ENCODE measurements at places on chromosomes 4 and X.

GRCh38 chrX:12989461-12989860, 14.6 kb downstream of the TMSB4X start:
- no peaks in the 10 kb centered on the region for H3K36me3 ChIP-seq
- H3K4me3 ChIP-seq: no peak overlapping the region
- no peak for DNase-seq
- H3K27ac ChIP-seq: peak overlapping the region; percentile 13

GRCh38 chr4:69764311-69764710, 3.9 kb upstream of the SULT1B1 start:
- no peaks in the 10 kb centered on the region for H3K36me3 ChIP-seq
- DNase-seq: no peak
- no peaks in the 10 kb centered on the region for H3K27me3 ChIP-seq
- H3K4me3 ChIP-seq: no peak overlapping the region

- no peak overlapping the region for H3K27ac ChIP-seq
- no peaks in the 10 kb centered on the region for H3K27me3 ChIP-seq
- no peaks in the 10 kb centered on the region for H3K4me1 ChIP-seq
- DNase-seq: no peak
- no peaks in the 10 kb centered on the region for H3K36me3 ChIP-seq
- H3K4me3 ChIP-seq: no peak overlapping the region
These were observed 68.2 kb downstream of the HEPH start for GRCh38 chrX:66232296-66232695.

- peak overlapping the region; percentile 23 for H3K27ac ChIP-seq
- H3K36me3 ChIP-seq: peaks cover 5% of the 10 kb centered on the region
- H3K27me3 ChIP-seq: no peaks in the 10 kb centered on the region
These were observed 146.1 kb downstream of the CBR4 start for GRCh38 chr4:168863719-168864647.

DNA sequence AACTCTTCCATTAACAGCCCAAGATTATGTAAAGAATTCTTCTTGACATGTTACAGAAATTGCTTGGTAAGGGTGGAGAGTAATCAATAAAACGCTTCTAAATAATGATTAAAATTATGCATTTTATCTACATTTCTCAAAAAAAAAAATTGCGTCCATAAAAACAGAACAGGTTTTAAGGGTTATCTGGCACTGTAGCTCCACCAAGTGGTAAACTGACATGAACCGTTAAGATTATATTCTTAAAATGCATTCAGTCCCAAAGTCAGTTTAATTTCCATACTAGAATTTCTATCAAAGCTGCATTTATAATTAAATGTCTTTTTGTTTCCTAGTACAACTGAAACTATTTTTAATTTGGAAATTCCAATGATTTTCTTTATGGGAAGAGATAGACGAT, 214.0 kb upstream of the UGT8 start:
- DNase-seq: no peak
- no peaks in the 10 kb centered on the region for H3K36me3 ChIP-seq
- H3K4me3 ChIP-seq: no peak overlapping the region
- no peaks in the 10 kb centered on the region for H3K4me1 ChIP-seq

DNA sequence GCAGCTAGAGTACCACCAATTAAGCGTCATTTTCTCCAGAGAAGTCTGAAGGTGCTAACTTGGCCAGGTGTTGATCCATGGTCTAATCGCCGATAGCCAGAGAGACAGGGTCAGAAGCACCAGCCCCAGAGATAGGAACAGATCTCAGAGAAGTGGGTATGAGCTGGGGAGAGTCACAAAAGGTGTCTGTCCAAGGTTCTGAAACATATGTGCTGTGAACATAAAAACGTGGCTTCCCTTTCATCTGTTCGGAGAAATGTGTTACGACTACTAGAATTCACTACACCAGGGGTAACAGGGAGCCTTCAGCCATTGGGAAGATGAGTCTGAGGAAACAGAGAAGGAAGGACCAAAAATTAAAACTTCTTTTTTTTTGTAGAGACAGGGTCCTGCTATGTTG, 91.3 kb downstream of the FBXL5 start:
- H3K27ac ChIP-seq: no peak overlapping the region
- no peak overlapping the region for H3K4me3 ChIP-seq
- peaks cover 19% of the 10 kb centered on the region for H3K36me3 ChIP-seq
- H3K4me1 ChIP-seq: no peaks in the 10 kb centered on the region
- DNase-seq: no peak

GRCh38 chrX:24025741-24026403, 1.1 kb downstream of the KLHL15 start:
- no peaks in the 10 kb centered on the region for H3K4me1 ChIP-seq
- peak overlapping the region; percentile 89 for H3K27ac ChIP-seq
- no peaks in the 10 kb centered on the region for H3K27me3 ChIP-seq
- H3K36me3 ChIP-seq: no peaks in the 10 kb centered on the region

DNA sequence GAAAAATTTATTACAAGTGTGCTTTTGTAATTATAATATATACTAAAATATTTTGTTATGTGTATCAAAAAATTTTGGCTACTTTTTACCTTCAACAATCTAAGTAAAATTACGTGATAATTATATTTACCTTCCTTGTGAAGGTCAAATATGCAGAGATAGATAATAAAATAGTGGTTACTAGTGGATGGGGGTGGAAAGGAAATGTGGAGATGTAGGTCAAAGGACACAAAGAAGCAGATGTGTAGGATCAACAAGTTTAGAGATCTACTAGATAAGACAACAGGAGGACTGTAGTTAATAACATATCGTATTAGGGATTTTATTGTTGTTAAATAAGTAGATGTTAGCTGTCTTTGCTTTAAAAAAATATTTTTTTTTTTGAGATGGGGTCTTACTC, 21.3 kb downstream of the HERC5 start:
- no peaks in the 10 kb centered on the region for H3K27me3 ChIP-seq
- no peak overlapping the region for H3K27ac ChIP-seq
- no peak for DNase-seq
- no peaks in the 10 kb centered on the region for H3K4me1 ChIP-seq
- peaks cover 2% of the 10 kb centered on the region for H3K36me3 ChIP-seq
- H3K4me3 ChIP-seq: no peak overlapping the region

DNA sequence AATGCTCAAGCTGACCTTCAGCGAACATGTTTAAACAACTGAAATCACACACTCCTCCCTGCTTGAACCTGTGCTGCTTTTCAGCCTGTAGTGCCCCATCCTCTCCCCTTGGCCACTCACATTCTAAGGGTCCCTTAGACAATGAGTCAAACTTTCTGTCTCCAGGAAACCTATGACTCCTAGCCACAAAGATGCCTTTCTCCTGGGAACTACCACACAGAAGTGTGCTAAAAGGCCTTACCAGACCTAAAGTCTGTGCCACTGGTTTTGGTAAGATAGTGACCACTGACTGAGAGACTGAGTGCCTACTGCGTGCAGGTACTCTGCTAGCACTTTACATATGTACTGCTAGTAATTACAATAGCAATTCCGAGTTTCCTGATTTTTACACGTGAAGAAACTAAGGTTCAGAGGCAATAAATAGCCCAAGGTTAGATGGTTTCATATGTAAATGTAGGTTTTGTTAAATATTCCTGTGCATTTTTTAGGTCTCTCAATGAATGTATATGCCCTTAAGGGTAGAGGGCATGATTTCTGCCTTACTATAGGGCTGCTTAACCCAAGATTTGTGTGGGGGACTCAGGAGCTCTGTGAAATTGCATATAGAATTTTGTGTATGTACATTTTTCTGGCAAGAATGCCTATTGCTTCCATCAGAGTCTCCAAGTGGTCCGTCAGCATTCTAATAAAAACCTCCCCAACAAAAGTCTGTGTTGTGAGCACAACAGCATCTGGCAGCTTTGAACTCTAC, 71.1 kb downstream of the NSG1 start:
- peaks cover 42% of the 10 kb centered on the region for H3K36me3 ChIP-seq
- DNase-seq: no peak

- no peak overlapping the region for H3K4me3 ChIP-seq
- H3K4me1 ChIP-seq: no peaks in the 10 kb centered on the region
- no peak for DNase-seq
- H3K27ac ChIP-seq: no peak overlapping the region
- H3K27me3 ChIP-seq: no peaks in the 10 kb centered on the region
- no peaks in the 10 kb centered on the region for H3K36me3 ChIP-seq
These were observed 45.8 kb upstream of the TMEM131L start for GRCh38 chr4:153420361-153420760.

DNA sequence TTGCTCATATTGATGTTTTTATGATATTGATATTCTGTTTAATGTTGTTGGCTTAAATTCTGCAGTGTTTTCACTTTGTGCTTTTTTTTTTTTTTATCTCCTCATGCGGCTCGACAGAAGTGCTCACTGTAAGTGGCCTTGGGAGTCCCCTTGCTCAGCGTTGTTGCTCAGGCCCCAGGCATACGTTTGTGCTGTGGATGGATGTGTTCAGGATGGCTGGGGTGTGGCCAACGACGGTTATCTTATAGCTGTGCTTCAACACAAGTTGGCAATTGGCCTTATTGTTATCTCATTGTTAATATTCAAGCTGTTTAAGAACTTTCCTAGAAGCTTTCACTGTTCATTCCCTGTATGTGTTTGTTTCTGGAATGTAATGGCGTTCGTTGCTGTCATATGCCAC, 36.4 kb upstream of the CLCN4 start:
- no peaks in the 10 kb centered on the region for H3K27me3 ChIP-seq
- no peak overlapping the region for H3K4me3 ChIP-seq
- H3K36me3 ChIP-seq: no peaks in the 10 kb centered on the region
- no peak for DNase-seq
- H3K27ac ChIP-seq: no peak overlapping the region

- H3K4me1 ChIP-seq: no peaks in the 10 kb centered on the region
- no peaks in the 10 kb centered on the region for H3K27me3 ChIP-seq
- H3K4me3 ChIP-seq: no peak overlapping the region
- no peak overlapping the region for H3K27ac ChIP-seq
- DNase-seq: no peak
These were observed 171.0 kb downstream of the GALNTL6 start for GRCh38 chr4:171983935-171984805.

DNA sequence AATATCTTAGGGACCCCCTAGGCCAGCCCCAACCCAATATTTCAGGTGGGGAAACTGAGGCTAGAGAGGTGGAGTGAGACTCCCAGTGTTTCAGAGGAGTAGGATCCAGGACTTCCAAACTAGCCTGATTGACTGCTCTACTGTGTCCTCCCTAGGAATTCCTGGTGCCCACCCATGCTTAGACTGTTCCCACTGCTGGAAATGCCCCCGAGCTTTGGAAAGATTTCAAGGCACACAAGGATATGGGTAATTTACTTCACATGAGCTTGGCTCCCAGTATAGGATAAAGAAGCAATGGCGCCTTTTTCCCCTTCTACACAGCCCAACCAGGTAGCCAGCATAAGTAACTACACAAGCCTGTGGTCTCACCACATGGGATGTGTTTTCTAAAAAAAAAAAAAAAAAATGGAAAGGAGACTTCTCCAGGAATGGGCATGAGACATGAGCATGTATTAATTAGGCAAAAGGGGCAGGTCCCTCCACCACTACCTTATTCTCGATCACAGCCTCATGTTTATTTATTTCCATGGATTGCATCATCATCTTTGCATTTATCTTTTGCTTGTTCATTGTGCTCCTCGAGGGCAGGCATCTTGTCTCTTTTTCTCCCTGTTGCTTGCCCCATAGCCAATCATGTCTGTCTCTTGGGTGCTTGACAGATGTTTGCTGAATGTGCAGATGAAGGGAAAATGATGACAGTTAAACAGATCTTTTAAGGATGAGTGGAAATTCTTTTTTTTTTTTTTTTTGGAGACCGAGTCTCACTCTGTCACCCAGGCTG, 66.7 kb downstream of the DRD5 start:
- no peak overlapping the region for H3K4me3 ChIP-seq
- no peak for DNase-seq
- no peaks in the 10 kb centered on the region for H3K27me3 ChIP-seq
- H3K4me1 ChIP-seq: no peaks in the 10 kb centered on the region
- H3K27ac ChIP-seq: no peak overlapping the region
- no peaks in the 10 kb centered on the region for H3K36me3 ChIP-seq

GRCh38 chr4:129282293-129282692, 186.3 kb downstream of the C4orf33 start:
- H3K27ac ChIP-seq: no peak overlapping the region
- no peaks in the 10 kb centered on the region for H3K36me3 ChIP-seq
- no peak overlapping the region for H3K4me3 ChIP-seq
- no peak for DNase-seq

GRCh38 chr4:185384930-185385331, 10.8 kb downstream of the LRP2BP start:
- peak overlapping the region; percentile 27 for H3K4me3 ChIP-seq
- no peak for DNase-seq
- no peaks in the 10 kb centered on the region for H3K36me3 ChIP-seq
- H3K27ac ChIP-seq: no peak overlapping the region

GRCh38 chr4:78372355-78372988, 179.1 kb upstream of the ANXA3 start:
- no peak overlapping the region for H3K4me3 ChIP-seq
- H3K27ac ChIP-seq: no peak overlapping the region
- H3K4me1 ChIP-seq: no peaks in the 10 kb centered on the region

GRCh38 chrX:107442914-107443527, 6.4 kb upstream of the FRMPD3 start:
- H3K27ac ChIP-seq: no peak overlapping the region
- DNase-seq: no peak
- no peaks in the 10 kb centered on the region for H3K36me3 ChIP-seq
- H3K4me1 ChIP-seq: no peaks in the 10 kb centered on the region
- H3K4me3 ChIP-seq: no peak overlapping the region

DNA sequence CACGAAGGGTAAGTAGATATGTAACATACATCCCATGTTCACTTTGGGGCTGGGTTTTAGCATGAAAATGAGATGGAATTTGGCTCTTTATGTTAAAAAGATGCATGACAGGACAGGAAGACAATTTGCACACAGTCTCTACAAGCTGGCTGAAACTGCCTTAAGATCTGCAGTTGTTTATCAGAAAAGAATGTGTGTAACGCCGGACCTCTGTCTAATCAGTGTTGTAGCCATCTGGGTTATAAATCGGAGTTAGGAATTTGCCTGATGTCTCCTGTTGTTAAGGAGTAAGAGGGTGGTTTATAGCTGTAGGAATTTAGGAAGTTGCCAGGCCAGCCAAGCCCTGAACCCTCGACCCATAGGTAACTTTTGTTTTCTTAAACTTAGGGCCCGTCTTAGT, 562.9 kb upstream of the FAT1 start:
- no peak overlapping the region for H3K4me3 ChIP-seq
- H3K4me1 ChIP-seq: peaks cover 2% of the 10 kb centered on the region
- DNase-seq: no peak
- H3K27ac ChIP-seq: no peak overlapping the region
- H3K27me3 ChIP-seq: no peaks in the 10 kb centered on the region
- H3K36me3 ChIP-seq: no peaks in the 10 kb centered on the region

GRCh38 chr4:169063441-169063840, 53.4 kb upstream of the CBR4 start:
- no peaks in the 10 kb centered on the region for H3K36me3 ChIP-seq
- H3K4me1 ChIP-seq: peaks cover 58% of the 10 kb centered on the region
- no peaks in the 10 kb centered on the region for H3K27me3 ChIP-seq
- H3K27ac ChIP-seq: peak overlapping the region; percentile 68

Data from thoracic aorta (tissue), 2 donors.